ENCODE measurements at places on chromosomes 2 and 18.

GRCh38 chr2:179338681-179339080 is 74.0 kb upstream of the SESTD1 start:
- no peak for DNase-seq

DNA sequence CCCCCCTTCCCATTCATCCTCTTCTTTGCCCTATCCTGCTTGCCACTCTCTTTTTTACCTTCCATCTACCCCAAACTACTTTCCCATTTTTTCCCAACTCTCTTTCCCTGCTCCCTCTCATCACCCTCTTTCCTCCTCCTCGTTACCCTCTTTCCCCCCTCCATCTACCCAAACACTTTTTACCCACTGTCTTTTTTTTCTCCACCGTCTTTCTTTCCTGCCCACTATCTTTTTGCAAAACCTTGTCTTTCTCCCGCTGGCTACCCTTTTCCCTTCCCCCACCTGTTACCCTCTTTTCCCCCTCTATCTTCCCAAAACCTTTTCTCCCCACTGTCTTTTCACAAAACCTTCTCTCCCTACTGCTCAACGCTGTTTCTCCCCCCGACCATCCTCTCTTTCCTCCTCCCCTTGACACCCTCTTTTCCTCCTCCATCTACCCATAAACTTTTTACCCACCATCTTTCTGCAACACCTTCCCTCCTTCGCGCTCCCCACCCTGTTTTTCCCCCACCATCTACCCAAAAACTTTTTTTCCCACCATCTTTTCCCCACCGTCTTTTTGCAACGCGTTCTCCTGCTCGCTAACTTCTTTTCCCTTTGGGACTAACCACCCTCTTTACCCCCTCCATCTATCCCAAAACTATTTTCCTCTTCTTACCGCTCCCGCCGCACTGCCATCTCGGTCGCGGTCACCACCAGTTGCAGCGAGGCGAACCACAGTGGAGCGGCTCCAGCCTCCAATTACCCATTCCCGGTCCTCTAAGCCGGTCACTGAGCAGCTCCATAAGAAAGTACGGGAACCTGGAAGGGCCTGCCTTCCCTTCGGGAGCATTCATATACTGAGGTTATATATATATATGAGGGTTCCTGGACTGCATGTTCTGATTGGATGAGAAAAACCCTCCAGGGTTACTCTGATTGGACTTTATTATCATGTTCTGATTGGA is 15.0 kb downstream of the CCDC74A start:
- no peak for DNase-seq

DNA sequence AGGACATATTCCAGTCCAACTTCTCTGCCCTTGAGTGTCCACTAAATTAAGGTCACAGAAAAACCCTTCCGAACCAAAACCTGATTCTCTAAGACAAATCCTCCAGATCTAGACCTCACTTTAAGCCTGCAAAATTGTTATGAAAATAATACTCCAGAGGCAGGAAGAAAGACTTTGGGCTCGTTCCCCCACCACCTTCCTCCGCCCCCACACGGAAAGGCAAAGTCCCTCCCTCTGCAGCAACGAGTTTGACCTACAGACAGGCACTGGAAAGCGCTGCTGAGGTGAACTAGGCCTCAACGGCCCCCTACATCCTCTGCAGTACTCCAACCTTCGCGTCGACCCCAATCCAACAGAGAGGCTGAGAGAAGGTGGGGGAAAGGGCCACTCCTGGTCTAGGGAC is 808 bp downstream of the ATP5MC3 start:
- DNase-seq, result peak; percentile 39

- no peak for DNase-seq
Measured at GRCh38 chr2:101720732-101721131, 23.2 kb downstream of the MAP4K4 start.

GRCh38 chr2:119264781-119265692 is 41.4 kb downstream of the STEAP3 start:
- DNase-seq, result no peak

DNA sequence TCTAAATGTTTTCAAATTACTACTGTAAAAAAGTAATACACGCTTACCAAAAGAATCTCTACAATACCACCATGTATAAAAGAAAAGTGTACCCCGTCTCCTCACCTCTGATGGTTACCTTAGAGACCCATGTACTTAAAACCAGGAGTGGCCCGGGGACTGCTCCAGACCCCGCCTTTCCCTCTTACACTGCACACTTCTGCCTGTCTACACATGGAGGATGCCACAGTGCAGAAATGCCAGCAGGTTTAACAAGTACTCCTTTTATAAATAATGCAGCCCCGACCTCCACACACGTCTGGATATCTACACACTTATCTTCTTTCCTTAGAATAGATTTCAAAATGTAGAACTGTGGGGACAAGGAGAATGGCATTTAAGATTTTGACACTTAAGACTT is 5.3 kb downstream of the HDAC4 start:
- no peak for DNase-seq

- no peak for DNase-seq
Measured at GRCh38 chr2:133240491-133241223, 327.6 kb downstream of the NCKAP5 start.

DNA sequence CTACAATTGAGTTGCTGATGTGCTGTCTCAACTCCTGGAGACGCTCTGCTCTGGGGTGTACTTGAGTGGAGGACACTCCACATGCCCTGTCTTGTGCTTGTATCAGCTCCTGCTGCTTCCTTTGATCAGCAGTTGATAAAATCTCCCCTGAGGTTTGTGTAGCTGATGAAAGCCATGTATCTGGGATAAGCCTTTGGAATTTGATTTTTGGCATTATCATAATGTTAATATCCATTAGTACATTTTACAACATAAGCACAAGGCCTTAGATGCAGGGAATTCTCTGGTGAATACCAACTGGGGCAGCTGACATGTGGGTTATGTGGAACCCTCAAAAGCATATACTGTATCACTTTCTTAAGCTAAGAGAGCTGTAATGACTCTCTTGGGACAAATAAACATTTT is 222.7 kb upstream of the ITGA4 start:
- DNase-seq, result no peak

DNA sequence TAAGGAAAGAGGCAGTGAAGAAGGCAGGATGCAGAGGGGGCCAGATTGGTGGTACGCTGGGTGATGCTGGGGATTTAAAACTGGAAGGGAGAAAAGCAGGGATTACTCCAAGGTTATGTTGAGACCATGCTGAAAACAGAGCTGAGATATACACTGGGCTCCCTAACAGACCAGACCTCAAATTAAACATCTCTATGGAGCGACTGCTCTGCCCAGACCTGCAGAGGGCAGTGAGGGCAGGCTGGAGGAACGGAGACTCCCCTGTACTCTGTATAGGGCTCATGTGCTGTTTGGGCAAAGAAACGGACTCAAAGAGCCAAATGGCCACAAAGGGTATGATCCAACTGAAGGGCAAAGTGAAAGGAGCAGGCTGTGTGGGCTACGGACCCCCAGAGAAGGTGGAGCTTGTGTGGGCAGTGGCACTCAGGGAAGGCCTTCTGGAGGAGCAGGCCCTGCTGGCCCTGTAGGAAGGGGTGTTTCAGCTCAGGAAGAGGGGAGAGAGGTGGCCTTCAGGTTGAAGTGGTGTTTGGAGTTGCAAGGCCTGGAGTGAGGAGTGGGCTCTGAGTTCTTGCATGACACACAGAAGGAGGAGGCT is 4.8 kb upstream of the CELF4 start:
- no peak for DNase-seq

DNA sequence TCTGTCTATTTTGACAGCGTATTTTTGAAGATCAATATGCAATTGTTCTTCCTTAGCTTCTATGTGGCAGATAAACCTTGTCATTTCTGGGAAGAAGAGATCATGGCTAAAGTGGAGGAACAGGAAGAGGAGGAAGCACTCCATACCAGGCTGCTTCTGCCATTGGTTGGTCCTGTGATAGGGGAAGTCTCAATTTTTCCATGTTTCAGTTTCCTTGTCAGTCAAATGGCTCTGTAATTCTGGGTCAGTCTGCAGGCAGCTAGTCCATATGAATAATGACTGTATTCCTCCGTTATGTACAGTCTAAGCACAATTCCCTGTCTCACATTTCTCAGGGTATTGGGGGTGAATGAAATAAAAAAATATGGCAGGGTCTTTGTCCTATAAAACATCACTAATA is 277.6 kb upstream of the CXCR4 start:
- DNase-seq, result no peak

DNA sequence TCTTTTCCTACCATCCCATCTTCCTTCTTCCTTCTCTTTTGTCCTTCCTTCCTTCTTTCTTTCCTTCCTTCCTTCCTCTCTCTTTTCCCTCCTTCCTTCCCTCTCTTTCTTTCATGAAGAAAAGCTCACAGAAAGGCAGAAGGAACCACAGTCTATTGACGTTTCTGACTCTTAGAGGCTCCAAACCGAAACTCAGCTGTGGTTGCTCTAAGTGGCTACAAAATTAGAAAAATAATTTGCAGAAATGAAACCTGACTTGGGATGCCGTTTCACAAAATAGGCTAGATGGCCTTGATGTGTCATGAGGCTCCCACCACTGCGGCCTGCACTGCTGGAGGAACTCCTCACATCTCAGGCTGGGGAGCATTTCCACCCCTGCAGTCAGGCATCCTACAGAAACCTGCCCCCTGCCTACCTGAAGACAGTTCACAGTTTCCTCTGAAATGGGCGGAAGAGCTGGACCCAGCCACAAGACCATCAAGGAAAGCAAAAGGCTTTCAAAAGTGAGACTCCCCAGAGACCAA is 165.6 kb downstream of the SMAD7 start:
- no peak for DNase-seq

DNA sequence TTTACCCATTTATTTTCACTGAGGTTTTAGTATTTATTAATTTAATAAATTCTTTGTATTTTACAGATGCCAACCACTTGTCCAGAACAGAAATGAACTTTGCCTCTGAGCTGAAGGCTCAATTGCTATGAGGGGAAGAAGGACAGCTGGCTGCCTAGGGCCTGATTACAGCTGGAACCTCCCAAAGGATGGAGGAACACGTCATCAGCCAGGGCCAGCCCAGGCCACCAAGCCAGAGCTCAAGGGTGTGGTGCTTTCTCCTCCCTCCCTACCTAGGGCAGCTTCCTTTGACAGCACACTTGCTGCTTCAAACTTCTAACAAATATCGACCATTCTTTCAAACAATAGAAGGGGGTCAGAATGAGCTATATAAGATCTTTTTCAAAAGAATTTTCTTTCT is 19.7 kb upstream of the RIOK3 start:
- no peak for DNase-seq

- no peak for DNase-seq
Measured at GRCh38 chr18:78457731-78458130, 521.9 kb upstream of the SALL3 start.

GRCh38 chr2:202373490-202373889 is 2.6 kb upstream of the BMPR2 start:
- DNase-seq, result no peak

DNA sequence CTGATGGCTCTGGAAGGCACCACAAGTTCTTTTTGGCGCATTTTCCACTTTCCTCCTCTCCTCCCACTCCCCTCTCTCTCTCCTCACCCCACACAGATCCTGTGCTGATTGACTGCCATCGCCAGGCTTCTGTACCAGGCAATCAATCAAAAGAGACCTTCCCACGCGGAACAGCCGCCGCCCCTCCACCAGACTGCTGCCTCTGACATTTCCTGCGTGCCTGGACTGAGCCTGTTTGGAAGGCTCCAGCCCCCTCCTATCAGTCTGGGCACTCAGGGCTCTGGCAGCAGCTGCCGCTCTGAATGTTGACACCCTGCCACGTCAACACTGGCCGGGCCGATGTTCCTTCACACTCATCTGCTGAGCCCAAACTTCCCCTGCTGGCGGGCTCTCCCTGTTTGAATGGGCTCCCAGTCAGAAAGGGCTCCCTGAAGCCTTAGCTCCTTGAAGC is 467.7 kb downstream of the EPHA4 start:
- DNase-seq, result no peak

- DNase-seq, result no peak
Measured at GRCh38 chr2:25977768-25978167, 4.5 kb downstream of the KIF3C start.

DNA sequence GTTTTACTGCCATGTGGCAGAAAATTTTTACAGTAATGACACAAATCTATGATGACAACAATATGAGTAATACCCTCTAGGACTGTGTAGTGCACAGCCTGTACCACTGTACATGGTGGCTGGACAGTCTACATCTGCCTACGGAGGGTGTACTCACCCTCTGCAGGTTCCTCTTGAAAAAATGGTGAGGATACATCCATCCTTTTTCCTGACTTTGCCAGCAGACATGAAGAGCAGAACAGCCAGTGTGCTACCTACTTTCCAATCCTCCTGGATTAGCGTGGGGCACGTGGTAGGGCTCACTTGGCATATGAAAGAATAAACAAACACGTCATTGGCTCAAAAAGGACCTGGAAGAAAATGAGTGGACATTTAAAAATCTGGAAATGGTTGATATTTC is 62.6 kb downstream of the TRPM8 start:
- no peak for DNase-seq

- DNase-seq, result no peak
Measured at GRCh38 chr18:10202845-10203321, 251.6 kb upstream of the APCDD1 start.

DNA sequence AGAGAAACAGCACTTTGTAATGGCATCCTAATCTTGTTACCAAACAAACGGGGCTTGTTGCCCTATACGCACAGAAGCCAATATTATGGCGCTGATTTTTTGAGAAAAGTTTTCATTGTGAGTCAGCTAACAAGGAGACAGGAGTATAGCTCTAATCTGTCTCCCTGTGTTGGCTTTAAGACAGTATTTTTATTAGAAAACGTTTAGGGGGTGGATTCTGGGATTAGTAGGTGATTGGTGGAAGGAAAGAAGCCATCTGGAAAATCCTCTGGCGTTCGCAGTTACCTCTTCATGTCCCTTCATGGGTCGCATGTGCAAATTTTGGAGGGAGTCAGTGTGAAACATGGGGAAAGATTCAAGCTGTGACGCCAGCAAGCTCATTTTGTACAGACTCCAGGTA is 698 bp upstream of the TMEM237 start:
- no peak for DNase-seq

DNA sequence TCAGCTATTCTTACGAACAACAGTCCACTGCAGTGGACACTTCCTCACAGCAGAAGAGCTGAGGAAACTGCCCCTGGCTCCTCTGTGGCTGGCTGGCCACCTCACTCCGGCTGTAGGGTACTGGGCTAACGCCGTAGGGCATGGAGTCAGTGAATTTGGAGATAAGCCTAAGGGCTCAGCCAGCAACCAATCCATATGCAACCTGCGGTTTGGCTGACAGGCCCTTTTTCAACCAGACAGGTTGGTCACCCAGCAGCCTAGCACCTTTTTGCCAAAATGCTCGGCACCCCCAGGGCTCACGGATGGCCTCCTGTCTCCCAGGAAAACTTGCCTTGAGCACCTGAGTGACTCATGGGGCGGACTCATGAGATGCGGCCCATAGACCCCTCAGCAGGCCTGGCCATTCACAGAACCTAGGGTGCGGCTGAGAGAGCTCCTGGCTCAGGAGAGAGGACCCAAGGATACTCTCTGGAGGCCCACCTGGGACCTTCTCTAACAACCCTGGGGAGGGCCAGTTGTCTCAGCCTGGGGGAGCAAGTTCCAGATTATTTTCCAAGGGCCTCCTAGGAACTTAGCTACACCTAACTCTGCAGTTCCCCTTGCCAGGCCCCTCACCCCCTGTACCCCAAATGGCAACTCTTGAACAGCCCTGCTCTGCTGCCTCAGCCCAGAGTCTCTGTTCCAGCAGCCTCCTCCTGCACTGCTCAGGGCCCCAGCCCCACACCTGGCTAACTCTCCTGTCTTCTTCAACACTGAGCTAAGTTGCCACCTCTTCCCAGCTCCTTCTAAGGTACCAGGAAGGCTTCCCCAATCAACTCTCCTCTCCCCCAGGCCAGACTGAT is 252.1 kb downstream of the CYP26B1 start:
- no peak for DNase-seq

All from stimulated activated CD4-positive, alpha-beta T cell treated with anti-CD3 and anti-CD28 coated beads, Interleukin-1b, Interleukin-23, amount 100 ng/mL, for 4 hours (primary cell).